ENCODE measurements at places on chromosomes 13 and 19.

DNA sequence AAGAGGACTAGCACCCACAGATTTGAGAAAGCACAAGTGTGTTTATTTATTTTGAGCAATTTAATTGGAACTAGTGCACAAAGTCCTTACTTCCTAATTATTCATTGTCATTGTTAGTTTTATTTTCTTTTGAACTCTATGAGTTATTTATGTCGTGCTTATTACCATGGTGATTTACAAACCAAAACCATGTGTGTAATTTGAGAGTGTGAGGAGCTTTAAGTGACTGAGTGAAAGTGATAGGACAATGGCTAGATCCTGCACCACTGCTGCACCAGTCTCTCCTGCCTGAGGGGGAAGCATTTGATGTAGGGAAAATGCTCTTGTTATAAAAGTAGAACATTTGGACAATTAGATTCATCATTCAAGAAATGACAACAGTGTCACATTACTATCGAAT is 172.3 kb upstream of the KLF12 start:
- DNase-seq = no peak

DNA sequence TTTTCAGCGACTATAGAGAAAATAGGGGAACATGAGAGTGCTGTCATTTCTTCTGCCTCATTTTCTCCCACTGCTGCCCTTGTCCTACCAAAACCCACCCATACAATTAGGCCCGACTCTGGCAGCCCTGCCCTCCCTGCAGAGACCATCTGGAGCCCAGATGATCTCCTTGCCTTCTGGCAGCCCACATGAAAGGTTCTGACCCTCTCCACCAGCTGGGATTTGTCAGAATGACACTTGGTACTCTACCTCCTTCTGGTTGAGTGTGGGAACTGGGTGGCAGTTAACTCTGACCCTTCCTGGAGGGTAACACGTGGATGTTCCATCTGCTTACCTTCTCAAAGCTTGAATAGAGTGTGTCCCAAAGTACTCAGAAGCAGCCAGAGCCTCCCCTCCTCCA is 21.0 kb upstream of the SIAH3 start:
- DNase-seq = no peak

DNA sequence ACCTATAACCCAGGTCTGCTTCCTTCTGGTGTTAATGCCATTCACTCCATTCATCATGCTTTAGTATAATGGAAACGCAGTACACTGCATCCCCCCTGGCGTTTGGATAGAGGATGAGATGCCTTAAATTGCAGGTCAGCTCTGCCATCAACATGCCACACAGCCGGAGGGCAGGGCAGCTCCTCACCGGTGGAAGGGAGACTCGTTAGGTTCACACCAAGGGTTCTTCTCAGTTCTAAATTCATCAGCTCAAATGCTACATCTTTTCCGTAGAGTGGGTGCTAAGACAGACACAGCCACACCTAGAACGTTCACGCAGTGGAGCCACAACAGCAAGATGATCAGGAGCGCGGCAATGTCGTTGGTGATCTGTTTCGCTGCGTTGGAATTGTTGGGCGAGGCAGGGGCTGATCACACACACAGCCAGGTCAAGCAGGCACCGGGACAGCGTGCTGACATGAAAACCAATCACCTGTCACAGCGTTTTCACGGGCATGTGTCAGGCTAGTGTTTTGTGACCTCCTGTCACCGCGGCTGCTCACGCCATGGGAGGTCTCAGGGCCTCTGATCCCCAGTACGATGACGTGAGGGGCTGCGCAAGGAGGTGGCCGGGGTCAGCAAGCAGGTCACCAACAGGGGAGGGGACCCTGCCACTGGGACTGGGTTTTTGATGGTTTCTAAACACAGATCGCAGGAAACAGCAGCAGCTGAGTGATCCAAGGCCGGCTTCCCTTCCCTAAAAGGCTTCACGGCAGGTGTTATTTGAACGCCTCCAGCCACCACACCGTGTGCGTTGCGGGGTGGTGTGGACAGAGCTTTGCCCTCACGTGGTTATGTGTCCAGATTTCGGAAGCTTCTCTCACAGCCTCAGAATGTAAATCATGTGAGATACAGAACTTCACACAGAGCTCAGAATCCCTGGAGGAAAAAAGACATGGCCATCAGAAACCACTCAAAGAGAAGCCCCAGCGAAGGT is 94.3 kb upstream of the IRS2 start:
- no peak for DNase-seq

DNA sequence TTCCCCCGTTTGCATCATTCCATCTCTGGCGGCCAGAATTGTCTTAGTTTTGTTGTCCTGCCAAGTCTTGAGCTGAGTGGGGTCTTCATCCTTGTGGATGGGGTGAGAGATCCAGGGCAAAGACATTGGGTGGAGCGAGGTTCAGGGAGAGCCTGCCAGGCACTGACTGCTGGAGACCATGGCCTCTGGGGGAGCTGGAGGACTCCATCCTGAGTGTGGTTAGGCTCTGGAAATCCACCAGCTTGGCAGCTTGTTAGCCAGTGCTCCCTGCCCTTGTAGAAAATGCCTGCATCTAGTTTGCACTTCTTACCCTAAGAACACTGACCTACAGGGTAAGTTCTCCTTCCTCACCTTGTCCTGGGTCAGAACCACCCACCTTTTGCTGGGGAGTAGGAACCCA is 97.2 kb upstream of the ZNF536 start:
- no peak for DNase-seq

DNA sequence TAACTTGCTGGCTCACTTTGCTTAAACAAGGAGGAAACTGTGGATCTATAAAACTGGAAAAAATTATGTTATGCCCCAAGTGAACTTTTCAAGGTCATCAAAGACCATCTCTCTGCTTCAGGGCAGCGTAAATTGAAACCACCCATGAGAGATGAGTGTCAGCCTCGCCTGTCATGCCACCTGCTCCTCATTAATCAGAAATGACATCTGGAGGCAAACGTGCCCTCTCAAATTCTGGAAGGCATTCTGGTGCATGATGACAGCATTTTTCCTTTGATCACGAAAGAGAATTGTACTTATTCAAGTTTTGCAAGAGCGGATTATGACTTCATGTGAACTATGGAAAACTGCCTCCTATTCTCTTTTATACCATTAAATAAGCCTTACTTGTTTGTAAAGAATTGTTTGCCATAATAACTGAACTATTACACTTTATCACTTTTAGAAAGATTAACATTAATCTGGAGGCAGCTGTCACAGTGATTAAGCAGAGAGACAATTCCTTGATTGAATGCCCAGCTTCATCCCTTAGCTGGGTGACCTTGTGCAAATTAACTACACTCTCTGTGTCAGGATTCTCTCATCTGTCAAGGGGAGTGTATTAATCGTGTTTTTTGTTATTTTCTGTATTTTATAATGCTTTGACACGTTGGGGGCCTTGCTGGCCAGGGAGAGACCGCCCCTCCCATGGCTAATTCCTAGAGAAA is 17.0 kb upstream of the SACS start:
- no peak for DNase-seq

All from anterior cingulate cortex (tissue), 58 donors.